RKO (cell line): ENCODE measurements at places on chromosomes 12 and 14.
A peak's percentile ranks its signal among the peaks of the same experiment; 100 is the strongest.

GRCh38 chr14:52868911-52869618 is 77.7 kb upstream of the GNPNAT1 start:
- no peak for DNase-seq

GRCh38 chr14:20622816-20623291 is 18.6 kb downstream of the OR6S1 start:
- DNase-seq = no peak

- no peak for DNase-seq
Observed at GRCh38 chr14:69685716-69686115, 74.3 kb downstream of the SUSD6 start.

DNA sequence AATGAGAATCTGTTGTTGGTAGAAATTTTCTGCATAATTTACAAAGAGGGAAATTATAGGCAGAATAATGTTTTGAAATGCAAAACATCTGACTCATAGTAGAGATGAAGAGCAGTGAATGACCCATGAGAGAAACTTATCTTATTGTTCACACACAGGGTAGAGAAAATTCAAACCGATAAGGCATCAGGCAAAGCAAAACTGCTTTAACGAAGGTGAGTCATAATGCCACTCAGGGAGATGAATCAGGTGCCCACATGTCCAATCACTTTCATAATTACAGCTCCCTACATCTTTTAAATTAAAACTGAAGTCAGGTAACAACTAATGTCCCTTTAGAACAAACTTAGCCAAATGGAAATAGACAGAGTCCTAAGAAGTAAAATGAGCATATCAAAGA is 265.6 kb upstream of the GARIN6 start:
- DNase-seq = peak; percentile 8

DNA sequence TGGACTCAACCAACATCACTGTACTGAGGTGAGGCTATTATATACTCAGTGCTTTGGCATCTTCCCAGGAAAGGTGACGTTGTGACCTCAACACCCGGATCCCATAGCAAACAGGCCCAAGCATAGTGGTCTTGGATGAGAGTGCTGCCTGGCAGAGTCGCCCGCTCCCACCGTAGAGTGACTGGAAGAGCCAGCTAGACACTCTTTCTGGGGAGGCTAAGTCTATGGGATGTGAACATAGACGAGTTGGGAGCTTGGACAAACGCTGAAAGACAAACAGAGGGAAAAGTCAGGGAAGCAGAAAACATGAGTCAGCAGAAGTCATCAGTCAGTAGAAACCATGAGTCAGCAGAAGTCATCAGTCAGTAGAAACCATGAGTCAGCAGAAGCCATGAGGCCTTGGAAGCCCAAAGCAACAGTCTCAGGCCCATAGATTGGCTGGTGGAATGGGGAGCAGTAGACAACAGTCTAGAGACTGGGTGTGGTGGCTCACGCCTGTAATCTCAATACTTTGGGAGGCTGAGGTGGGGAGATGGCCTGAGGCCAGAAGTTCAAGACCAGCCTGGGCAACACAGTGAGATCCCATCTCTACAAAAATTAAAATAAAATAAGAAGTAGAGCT is 66.4 kb upstream of the MAP1LC3B2 start:
- DNase-seq = peak; percentile 95

GRCh38 chr12:111269718-111270117 is 99.2 kb downstream of the PHETA1 start:
- DNase-seq = no peak

DNA sequence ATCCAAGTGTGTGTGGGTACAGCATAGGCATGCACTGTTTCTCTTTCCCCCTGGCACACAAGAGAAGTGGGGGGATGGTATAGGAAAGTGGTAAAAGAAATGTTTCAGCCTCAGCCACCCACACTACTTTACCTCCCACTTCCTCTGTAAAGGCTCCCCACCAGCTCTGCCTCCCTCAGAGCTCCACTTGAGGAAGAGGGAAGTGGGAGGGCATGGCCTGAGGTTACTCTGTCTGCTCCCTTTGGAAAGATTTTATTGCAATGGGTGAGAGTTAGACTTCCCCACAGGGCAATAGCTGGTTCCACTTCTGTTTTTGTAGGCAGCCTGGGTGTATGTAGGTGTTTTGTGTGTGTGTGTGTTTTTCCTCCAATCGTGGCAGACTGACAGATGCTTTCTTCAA is 145.3 kb downstream of the SSPN start:
- no peak for DNase-seq

DNA sequence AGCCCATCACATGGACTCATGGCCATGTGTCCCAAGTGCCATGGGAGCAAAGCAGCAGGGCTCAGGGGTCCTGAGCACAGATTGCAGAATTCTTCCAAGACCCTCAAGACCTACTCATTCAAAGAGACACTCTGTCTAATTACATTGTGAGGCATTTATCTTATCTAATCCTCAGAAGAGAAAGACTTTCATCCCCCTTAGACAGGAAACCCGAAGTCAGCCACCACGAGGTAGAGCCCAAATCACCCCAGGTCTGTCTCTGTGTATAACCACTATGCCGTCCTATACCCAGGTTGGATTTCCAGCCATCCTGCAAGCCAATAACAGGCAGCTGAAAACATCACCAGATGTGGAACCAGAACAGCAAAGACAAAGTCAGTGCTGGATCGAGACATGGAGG is 8.9 kb upstream of the BCL11B start:
- DNase-seq = no peak

GRCh38 chr12:83015390-83016217 is 328.9 kb downstream of the TMTC2 start:
- peak; percentile 4 for DNase-seq

- DNase-seq = no peak
Observed at GRCh38 chr12:56995930-56996496, 10.3 kb downstream of the ZBTB39 start.

DNA sequence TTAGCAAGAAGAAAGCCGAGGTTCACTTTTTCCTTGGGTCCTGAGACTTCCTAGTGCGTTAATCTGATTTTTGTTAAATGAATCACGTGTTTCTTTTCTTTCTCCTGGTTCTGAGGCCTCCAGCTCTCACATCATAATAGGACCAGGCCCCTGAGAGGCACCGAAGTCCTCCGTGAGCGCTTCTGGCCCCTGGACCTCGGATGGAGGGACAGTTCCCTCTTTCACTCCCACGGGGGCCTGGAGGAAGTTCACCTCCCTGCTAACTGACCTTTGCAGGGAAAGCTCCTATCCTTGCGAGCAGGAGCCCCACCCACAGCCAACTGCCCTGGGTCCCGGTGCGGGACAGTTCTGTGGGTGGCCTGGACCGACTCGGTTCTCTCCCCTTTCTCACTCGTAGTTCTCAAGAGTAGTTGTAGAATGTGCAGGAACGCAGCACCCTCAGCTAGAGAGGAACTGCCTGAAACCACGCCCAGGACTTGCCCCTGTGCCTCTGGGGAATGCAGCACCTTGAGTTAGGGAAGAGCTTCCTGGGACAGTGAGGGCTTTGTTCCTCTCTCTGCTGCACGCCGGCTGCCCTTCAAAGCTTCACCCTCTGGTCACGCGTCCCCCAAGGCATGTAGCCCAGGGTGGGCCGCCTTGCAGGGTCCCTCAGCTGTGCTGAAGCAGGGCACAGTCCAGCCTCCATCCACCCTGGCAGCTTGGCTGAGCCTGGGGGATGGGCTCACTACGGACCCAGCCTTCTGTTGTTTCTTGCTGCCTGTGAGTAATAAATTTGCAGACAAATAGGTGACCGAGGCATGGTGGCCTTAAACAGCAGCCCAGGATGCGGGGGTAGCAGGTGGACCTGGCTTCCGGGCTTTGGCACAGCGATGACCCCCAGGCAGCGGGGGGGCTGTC is 264.6 kb downstream of the ADGRD1 start:
- no peak for DNase-seq

DNA sequence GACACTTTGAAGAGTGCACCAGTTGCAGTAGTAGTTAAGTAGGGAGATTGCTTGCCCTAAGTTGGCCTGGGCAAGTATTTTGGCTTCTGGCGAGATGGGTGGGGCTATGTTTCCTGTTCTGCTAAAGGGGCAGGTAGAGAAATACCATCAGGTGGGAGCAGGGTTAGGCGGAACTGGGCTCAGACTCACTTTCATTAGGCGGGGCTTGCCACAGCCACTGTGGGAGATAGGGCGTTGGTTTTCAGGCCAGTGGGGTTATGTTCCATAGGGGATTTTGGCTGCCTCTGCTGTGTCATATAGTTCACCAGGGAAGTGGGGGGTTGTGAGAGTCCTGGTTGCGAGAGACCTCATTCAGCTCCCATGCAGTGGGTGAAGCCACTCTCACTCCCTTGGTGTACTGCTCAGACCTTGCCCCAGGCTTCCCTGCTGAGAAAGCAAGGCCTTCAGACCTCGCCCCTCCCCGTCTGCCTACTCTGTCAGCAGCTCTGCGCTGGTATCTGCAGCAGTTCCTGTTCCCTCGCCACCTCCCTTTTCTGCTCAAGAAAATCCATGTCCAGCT is 43.3 kb downstream of the AEBP2 start:
- DNase-seq = no peak
